Cardiac muscle cell (in vitro differentiated cells and primary cell): ENCODE measurements at places on chromosomes 5 and 9. TPM values are rescaled to one million over a fixed set of nuclear protein-coding genes. Genes with fewer than 3 reads are reported as not detected.

DNA sequence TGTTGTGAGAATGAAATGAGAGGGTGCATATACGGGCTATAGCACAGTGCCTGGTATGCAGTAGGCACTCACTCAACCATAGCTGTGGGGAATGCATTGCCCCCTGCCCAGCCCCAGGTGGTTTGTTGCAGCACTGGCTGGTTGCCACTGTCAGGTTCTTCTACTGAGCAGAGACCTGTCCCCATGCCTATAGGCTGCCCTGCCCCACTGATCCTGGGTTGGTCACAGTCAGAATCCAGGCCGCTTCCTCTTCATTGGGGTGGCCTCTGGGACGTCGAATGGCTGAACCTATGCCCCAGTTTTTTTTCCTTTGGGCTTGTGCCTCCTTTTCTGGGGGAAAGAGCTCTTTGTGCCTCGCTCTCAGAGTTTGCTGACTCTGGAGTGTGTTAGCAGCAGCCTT lies 74.6 kb downstream of the RGS3 start:
- no peak for DNase-seq

TAF1L gene
- 0.09 TPM in 1 of 2 replicates, not detected in the other for total RNA-seq

- no peak for DNase-seq
Observed at GRCh38 chr5:166746506-166746905, 1544.9 kb upstream of the WWC1 start.

CARTPT gene
- not detected in 2 replicates for total RNA-seq

- DNase-seq = no peak
Observed at GRCh38 chr5:88664645-88665044, 218.3 kb downstream of the MEF2C start.

SMIM33 gene
- total RNA-seq = not detected in 2 replicates

DNA sequence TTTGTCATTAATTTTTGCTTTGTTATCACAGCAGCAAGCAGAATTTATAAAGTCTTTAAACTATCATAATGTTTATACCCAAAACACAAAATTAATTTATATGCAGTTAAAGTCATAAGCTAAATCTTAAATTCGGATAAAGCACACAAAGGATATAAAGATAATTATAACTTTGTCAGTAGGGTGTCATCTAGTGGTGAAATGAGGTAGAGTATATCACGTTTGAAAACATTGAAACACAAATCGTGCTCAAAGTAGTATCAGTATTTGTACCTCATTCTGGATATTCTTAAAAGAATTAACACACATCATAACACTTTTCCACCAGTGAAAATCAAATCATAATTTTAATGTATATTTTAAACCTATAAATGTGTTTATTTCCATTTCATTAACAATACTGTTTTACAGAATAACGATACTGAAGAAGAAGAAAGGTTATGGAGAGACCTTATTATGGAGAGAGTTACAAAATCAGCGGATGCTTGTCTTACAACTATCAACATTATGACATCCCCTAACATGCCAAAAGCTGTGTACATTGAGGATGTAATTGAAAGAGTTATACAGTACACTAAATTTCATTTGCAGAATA lies 129.5 kb downstream of the NIPBL start:
- peak; percentile 26 for DNase-seq

GRCh38 chr9:14517154-14517906 lies 175.9 kb downstream of the ZDHHC21 start:
- no peak for DNase-seq

- peak; percentile 54 for DNase-seq
Observed at GRCh38 chr5:23389291-23390101, 117.9 kb upstream of the PRDM9 start.

C6 gene
- total RNA-seq = 0.25 and 0.27 TPM in 2 replicates

- no peak for DNase-seq
Observed at GRCh38 chr9:137320555-137321384, 18.7 kb upstream of the NRARP start.

MRPS30 gene
- total RNA-seq = 100 and 142 TPM in 2 replicates

MATR3 gene
- 237 and 293 TPM in 2 replicates for total RNA-seq

DNA sequence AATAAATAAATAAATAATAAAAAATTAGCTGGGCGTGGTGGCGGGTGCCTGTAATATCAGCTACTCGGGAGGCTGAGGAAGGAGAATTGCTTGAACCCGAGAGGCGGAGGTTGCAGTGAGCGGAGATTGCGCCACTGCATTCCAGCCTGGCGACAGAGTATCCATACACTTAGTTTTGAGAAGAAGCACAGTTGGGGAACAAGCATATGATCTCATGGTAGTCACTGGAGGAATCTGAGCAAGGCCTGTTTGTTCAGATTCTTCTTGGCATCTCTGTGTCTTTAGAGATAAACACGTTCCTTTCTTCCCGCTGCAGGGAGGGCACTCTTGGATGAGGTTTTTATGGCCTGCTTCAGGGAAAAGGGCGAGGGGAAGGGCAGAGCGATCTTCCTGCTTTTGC lies 15.6 kb upstream of the DENND1A start:
- peak; percentile 40 for DNase-seq

DNA sequence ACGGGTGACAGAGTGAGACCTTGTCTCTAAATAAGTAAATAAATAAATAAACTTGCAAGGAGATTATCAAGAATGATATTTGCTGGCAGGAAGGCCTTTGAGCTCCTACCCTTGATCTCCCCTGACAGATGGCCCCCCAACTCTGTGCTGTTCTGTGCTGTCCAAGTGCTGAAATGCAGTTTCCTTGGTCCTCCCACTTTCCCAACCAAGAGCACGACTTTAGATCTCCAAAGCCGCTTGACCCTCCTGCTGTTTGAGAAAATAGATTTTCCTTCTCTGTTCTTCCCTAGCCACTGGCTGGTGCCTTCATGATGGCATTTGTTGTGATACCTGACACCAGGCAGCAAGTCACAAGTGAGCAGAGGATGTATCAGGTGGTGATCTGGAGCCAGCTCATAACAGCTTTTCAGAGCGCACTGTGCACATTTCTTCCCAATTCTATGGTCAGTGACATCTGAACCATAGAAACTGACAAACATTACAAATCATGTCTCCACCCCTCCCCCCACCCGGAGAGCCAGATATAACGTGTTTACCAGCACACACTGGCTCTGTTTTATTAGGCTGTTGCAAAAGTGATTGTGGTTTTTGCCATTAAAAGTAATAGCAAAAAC lies 80.0 kb upstream of the PUM3 start:
- no peak for DNase-seq

ARHGEF37 gene
- total RNA-seq = 4.2 and 7.6 TPM in 2 replicates

SPOCK1 gene
- total RNA-seq = 2.6 and 14.0 TPM in 2 replicates

TAF11L10 gene
- total RNA-seq = not detected in 2 replicates

- DNase-seq = peak; percentile 95
Observed at GRCh38 chr9:121073038-121073437, 1.7 kb upstream of the CNTRL start.

CIZ1 gene
- 63.1 and 105 TPM in 2 replicates for total RNA-seq

BTNL3 gene
- not detected in 2 replicates for total RNA-seq

PKD2L2 gene
- not detected in 2 replicates for total RNA-seq

FAM200C gene
- 6.3 and 8.8 TPM in 2 replicates for total RNA-seq

DNA sequence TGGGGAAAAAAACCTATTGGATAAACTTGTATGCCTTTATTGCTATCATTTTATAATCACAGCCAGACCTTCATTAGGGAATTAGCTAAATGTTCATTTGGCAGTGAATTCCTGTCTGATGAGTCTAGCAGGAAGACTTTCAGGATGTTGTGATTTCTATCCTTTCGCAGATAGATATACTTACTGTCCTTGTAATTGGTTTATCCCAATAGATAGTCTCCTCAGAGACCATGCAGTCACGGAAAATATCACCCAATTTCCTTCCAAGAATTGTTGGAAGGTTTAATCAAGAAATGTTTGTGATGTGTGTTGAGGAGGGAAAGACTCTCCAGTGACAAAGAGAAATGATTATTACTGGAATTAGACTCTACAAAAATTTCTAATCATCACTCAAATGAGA lies 1937.9 kb upstream of the WWC1 start:
- DNase-seq = no peak

SHISAL2B gene
- total RNA-seq = 1.9 TPM in 1 of 2 replicates, not detected in the other

- DNase-seq = peak; percentile 62
Observed at GRCh38 chr9:72839085-72839484, 113.8 kb downstream of the ALDH1A1 start.

- DNase-seq = no peak
Observed at GRCh38 chr9:128391956-128392301, 20.8 kb downstream of the URM1 start.

CDKN2A gene
- total RNA-seq = 0.25 and 0.27 TPM in 2 replicates

STK32A gene
- 0.83 and 1.7 TPM in 2 replicates for total RNA-seq

GRCh38 chr5:51386916-51387883 lies 4.0 kb downstream of the ISL1 start:
- DNase-seq = no peak

GRCh38 chr9:125764198-125764597 lies 17.0 kb downstream of the PBX3 start:
- DNase-seq = peak; percentile 63

GPR150 gene
- total RNA-seq = 0.07 and 0.57 TPM in 2 replicates

DNA sequence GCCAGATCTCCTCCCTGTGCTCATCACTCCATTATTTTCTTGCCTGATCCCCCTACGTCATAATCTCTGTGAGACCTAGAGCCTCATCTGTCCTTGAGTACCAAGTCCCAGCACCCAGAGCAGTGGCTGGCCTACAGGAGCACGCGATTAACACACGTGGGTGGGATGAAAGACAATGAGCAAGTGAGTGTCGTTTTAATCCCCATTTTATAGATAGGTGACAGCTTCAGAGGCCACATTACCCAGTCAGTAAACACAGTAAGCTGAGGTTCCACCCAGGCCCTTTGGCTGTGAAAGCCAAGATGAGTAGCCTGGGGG lies 17.3 kb downstream of the TRUB2 start:
- DNase-seq = no peak

DNA sequence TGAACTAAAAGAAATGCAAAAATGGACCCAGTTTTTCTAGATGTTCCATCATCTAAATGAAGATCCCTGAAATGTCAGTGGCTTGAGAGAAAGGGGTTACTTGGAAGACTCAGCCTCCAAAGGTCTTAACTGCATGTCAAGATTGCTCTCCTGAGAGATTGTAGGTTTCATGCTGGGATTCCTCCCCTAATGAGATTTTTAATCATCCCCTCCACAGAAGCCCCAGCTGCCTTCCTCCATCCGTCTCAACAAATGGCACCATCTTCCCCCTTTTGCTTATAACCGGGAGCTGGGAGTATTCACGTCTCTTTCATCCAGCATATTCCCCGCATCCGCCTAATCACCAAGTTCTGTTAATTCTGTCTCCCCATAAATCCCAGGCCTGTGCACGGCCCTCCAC lies 104.5 kb downstream of the NSG2 start:
- DNase-seq = no peak

- no peak for DNase-seq
Observed at GRCh38 chr9:68974901-68975300, 39.0 kb downstream of the PRKACG start.

- DNase-seq = no peak
Observed at GRCh38 chr5:179158556-179158955, 98.4 kb downstream of the ZNF354C start.
